ENCODE measurements at places on chromosomes 1 and 21.

GRCh38 chr1:34265396-34265795 is 88.7 kb downstream of the C1orf94 start:
- no peak for DNase-seq

- DNase-seq = peak; percentile 99
Observed at GRCh38 chr1:44947063-44947773, 39.2 kb downstream of the EIF2B3 start.

- DNase-seq = no peak
Observed at GRCh38 chr1:4960782-4961475, 306.5 kb downstream of the AJAP1 start.

GRCh38 chr1:74113333-74113732 is 84.6 kb downstream of the LRRIQ3 start:
- no peak for DNase-seq

- no peak for DNase-seq
Observed at GRCh38 chr21:34989337-34990151, 59.6 kb downstream of the RUNX1 start.
